Erythroblast (primary cell): ENCODE measurements at places on chromosomes 5 and 9.
A peak's percentile ranks its signal among the peaks of the same experiment; 100 is the strongest.

GRCh38 chr5:61532983-61533382, 200.9 kb downstream of the ZSWIM6 start:
- DNase-seq, result no peak

DNA sequence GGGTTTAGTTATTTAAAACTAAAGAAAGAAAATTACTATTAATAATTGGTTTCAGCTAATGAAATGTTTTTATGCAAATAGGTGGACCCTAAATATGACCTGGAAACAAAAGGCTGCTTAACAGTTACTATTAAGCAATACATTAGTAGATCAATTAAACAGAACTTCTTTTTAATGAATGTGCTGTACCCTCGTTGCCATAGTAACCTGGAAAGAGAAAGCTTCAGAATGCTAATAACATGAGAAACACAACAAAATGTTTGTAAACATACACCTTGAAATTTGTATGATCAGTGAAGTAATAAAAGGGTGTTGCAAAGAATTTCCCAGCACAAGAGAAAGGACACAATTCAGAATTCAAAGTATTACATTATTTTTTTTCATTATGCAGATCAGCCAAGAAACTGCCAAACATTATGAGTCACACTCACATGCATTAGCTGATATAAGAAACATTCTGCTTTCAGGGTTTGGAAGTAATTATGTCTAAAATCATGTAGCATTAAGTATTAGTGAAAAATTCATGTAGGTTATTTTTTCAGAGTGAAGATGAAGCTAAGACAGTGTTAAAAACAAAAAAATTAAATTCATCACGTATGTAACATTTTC, 348.3 kb downstream of the ISL1 start:
- DNase-seq, result no peak

- DNase-seq, result no peak
Measured at GRCh38 chr5:18395126-18396110, 761.2 kb downstream of the TAF11L14 start.

DNA sequence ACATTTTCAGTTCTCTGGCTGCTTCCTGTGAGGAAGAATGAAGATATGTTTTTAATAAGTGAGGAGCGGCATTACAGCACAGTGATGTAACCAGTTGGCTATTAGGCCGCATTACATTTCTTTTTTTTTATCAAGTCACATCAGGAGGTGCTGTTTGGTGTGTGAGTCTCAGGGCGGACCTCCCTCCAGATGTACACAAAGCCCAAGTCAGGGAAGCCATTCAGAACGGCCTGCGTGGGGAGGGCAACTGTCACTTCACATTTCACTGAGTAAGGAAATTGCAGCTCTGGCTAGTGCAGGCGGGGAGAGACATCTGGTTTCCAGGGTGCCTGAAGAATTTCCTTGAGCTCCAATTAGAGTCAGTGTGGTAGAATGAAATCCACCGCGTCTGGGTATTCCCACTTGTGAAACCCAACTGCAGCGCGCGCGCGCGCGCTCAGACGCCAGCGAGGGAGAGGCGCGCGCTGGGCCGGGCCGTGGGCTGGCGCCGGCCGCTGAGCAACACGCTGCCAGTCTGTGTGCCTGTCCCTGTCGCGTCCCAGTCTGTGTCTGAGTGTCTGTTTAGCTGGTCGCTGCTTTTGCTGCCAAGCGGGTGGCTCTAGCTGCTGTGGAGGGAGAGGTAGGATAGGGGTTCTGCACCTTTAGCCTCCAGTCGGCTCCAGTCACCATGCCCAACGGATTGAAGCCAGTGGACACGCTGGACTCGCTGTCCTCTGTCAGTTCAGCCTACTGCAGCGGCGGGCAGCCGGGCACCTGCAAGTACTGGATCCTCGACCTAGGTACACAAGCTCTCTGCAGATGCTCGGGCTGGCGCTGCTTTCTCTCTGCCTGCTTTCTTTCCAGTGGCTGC, 140.8 kb upstream of the OTULINL start:
- no peak for DNase-seq

DNA sequence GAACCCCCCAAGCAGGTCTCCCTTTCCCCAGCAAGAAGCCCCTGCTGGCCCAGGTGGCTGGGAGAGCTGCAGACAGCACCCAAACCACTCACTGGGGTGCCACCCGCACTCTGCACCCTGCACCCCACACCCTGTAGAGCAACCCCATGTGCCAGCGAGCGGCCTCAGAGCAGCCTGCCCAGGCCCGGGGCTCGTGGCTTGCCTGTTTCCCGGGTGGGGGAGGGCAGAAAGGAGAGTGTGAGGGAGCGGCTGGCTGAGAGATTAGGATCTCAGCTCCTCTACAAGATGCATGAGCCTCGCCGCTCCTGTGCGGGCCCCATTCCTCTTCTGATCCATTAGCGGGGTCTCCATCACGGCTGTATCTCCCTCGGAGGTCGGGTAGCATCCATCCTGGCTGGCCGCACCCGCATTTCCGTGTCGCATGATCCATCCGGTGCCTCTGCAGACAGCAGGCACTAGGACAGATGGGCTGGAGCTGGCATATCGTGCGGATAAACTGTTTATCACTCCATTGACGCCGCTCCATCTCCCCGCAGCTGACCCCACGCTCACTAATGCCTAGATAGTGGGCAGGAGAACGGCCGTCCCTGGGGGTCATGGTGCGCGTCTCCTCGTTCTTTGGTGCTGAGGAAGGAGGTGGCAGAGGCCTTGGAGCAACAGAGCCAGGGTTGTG, 54.4 kb downstream of the MRPL36 start:
- no peak for DNase-seq

DNA sequence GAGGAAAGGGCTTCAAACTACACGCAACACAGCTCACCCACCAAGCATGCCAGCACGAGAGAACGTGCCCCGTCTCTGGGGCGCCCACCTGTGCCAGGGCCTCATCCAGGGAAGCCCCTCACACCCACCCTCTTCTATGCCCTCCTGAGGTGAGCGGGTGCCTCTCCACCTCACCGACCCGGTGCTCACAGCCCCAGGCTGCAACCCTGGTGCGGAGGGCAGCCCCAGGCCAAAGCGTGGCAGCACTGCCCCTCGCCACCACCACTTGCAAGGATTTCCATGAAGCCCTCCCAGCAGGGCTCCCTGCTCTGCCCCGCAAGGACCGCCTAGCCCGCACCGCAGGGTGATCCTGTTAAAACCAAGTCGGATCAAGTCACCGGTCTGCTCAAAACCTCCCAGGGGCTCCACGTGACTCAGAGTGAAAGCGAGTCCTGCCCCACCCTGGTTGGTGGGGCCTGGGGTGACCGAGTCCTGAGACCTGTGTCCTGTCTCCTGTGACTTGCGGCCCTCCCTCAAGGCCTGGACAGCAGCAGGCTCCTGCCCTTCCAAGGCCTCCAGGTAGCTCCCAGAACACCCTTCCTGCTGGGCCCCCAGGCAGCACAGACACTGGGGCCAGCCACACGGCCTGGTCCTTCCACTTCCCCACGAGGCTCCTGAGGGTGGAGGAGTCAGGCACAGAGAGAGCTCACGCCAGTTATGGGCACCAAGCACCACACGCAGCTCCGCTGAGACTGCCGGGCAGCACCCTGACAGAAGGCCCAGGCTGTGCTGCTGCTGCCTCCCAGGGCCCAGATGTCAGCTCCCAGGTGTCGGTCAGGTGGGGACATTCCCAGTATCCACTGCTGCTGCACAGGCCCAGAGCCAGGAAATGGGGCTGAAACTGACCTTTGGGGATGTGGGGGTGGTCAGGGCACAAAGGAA, 12.7 kb downstream of the BRD3 start:
- DNase-seq, result no peak

- DNase-seq, result no peak
Measured at GRCh38 chr5:160938532-160938931, 86.5 kb upstream of the ATP10B start.

DNA sequence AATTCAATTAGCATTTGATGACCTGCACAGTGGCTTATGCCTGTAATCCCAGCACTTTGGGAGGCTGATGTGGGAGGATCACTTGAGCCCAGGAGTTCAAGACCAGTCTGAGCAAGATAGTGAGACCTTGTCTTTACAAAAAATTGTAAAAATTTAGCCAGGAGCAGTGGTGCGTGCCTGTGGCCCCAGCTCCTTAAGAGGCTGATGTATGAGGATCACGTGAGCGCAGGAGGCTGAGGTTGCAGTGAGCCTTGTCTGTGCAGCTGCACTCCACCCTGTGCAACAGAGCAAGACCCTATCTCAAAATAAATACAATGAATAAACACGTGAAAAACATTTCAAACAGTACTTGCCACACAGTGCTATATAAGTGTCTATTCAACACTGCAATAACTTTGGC, 4.2 kb downstream of the ABCA1 start:
- no peak for DNase-seq

DNA sequence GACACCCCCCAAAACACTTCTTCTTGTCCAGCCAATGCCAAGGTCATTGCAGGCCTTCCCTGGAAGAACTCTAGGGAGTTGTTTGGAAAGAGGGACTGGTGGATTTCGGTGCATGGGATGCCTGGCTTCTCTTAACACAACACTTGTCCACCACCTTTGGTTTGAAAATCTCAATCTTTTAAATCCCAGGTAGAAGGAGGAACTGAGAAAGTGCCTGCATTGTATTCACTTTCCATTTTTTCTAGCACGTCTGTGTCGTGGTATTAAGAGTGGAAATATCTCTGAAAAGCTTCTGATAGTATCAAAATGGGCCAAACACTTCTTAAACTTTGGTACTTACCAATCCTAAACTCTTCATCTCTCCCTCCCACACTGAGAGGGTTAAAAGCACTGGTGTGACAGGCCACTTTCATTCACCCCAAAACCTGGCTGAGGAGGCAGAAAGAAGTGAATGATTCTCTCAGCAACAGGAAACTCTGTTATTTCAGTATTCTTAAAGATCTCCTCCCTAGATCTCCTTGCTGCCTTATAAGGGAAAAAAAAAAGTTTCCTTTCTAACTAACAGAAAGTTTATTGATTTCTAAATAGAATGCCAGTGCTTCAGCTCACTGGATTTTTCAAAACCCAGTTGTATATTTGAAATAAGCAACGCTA, 3.9 kb upstream of the NFIB start:
- no peak for DNase-seq

- no peak for DNase-seq
Measured at GRCh38 chr9:78874061-78874460, 577.1 kb downstream of the PSAT1 start.

GRCh38 chr9:127450243-127450760, 904 bp downstream of the RPL12 start:
- peak; percentile 66 for DNase-seq

GRCh38 chr5:80835128-80835527, 125.0 kb upstream of the RASGRF2 start:
- no peak for DNase-seq

DNA sequence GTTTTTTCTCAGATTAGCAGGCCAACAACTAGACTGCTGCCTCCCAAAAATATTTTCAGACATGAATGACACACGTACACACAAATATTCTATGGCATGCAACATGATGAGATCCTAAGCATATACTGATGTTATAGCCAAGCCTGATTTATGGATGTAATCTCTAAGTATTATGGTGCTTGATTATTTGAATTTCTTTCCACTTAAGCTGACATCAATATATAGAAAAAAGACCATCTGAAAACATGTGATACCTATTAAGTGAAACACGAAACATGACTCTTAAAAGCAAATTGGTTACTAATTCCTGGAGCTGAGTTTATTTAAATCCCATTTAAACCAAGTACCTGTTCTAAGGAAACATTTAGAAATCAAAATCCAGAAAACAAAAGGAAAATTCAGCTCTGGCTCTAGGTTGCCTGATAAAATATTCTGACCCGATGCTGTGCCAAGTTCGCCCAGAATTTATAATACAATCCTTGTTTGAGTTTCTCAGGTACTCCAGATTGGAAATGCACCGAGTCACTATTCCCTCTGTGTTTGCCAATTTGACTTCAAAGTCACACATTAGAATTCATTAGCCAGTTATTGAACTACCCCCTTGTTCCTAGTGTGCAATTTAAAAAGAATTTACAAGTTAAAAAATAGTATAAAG, 548.6 kb downstream of the CSNK1G3 start:
- no peak for DNase-seq

GRCh38 chr9:87026204-87026603, 78.9 kb upstream of the GAS1 start:
- DNase-seq, result no peak

GRCh38 chr5:149618581-149619248, 37.4 kb downstream of the ARHGEF37 start:
- DNase-seq, result peak; percentile 78

GRCh38 chr5:150531686-150532085, 23.8 kb downstream of the NDST1 start:
- no peak for DNase-seq

DNA sequence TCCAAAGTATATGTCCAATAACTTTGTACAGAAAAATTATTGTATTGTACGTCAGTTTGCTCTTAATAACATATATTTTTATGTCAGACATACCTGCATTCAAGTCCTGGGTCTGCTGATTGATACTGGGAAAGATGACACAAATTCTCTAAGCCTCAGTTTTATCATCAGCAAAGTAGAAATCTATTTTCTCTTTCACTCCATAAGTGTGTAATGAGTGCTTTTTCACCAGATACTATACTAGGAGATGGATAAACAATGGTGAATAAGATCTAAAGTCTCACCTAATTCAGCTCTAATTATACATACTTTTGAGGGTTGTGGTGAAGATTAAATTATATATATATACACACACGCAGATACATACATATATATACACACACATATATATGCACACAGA, 12.3 kb downstream of the PPP2R2B start:
- no peak for DNase-seq

DNA sequence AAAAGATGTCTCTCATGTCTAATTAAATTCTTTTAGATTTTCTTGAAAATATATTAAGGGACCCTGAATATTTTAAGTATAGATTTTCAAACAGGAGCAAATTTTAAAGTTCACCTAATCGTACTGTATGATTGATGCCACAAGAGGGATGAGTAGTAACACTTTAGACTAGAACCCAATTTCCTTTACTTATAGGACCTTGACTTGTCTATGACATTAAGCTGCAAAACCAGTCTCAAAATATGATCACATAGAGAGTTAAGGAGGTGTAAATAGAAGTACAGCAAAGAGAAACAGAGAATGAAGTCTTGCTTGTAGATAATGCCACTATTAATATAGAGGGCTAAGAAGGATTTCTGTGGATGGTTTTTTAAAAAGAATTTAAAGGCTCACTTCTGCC, 312.9 kb upstream of the PRR16 start:
- no peak for DNase-seq

DNA sequence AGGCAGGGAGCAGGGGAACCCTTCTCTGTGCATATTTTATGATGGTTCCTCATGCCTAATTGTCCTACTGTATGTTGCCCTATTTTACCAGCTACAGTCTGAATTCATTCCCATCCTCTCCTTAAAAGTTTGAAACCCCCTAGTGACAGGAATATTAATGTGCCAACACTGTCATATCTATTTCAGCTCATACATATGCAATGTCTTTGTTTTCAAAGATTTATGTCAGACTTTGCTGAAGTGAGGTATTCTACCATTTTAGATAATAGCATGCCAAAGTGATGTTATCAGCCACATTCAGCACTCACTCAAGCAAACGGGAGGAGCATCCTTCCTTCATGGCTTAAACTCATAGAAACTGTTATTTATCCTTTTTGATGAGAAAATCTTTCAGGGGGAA, 696.5 kb downstream of the NR2F1-AS1 start:
- DNase-seq, result no peak

- no peak for DNase-seq
Measured at GRCh38 chr9:136012651-136013050, 51.5 kb upstream of the UBAC1 start.
